ENCODE measurements at places on chromosomes 1 and 21.
A peak's percentile ranks its signal among the peaks of the same experiment; 100 is the strongest.

GRCh38 chr1:237098541-237098940, 56.6 kb downstream of the RYR2 start:
- peak; percentile 92 for ATAC-seq

DNA sequence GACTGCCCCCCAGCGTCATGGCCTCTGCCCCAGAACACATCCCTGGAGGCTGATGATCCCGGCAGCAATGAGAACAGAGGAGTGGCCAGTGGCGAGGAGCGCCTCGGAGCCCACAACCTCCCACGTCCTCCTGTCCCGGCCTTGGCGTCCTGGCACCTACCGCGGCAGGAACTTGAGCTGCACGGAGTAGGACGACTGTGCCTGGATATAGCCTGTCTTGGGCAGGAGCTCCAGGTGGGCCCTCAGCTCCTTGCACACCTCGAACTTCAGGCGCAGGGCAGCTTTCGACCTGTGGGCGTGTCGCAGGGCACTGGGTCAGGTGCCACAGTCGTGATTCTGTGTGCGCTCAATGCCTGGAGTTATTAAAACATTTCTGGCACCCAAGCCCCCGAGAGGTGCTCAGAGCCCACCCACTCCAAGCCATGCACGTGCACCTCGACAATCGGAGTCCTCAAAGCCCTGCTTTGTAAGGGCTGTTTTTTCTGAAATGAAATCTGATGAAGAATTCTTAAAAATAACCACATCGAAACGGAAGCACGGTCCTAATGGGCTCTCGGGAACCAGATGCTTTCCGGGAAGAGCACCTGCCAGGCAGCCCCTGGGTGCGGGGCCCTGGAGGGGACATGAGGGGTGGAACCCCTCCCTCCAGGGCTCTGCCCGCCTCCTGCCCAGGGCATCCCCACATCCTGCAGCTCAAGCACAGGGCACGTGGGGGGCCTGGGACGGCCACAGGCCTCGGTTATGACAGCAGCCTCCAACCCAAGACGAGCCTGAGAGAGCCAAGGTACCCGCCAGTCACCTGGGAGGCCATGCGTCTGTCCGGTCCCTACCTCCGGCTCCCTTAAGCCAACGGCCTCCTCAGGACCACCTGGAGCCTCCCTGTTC, 23.0 kb upstream of the TMEM52 start:
- ATAC-seq: no peak

DNA sequence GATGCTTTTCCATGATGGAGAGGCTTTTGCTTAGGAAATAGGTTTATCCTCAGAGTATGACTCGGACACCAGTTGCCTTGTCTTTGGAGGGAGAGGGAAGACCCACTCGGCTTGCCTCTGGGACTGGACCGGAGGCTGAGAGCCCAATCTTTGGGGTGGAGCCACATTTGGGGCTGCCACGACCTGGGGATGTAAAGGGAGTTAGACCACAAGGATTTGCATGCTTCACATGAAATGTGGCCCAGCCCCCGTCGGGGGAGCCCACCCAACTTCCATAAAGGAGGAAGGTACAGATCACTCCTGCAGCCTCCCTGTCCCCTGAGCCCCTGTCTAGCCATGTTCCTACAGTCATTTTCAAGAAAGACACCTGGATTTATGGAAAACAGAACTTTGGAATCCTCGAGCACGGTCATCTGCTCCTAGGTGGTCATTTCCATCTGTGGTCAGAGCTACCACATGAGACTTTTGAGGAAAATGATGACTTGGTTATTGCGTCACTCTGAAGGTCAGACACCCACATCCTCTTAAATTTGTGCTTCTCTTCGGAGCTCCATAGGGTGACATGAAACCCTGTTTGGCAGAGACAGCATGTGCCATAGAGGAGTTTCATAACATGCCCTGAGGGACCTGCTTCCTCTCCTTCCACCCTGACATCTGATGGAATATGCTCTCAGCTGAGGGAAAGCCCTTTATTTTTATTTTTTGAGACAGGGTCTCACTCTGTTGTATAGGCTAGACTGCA, 99.4 kb upstream of the SLC45A1 start:
- no peak for ATAC-seq

- ATAC-seq: no peak
Observed at GRCh38 chr1:177954076-177954475, 15.8 kb downstream of the SEC16B start.

GRCh38 chr21:32578107-32578691, 7.1 kb downstream of the TCP10L start:
- ATAC-seq: no peak

DNA sequence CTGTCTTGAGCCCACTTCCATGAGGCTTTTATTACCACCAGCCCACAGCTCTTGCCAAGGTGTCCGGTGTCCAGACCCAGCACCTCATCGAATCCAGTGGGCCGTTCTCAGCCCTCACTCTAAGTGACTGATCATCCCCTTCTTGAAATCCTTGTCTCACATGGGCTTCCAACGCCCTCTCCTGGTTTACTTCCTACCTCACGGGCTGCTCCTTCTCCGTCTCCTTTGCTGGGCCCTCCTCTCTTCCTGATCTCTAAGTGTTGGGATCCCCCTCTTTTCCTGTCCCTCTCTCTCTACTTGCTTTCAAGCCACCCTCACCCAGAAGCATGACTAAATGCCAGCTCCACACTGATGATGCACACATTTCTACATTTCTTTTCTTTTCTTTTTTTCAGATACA, 9.0 kb upstream of the RHBG start:
- peak; percentile 66 for ATAC-seq

GRCh38 chr21:35682904-35683549, 377.3 kb downstream of the SETD4 start:
- no peak for ATAC-seq

DNA sequence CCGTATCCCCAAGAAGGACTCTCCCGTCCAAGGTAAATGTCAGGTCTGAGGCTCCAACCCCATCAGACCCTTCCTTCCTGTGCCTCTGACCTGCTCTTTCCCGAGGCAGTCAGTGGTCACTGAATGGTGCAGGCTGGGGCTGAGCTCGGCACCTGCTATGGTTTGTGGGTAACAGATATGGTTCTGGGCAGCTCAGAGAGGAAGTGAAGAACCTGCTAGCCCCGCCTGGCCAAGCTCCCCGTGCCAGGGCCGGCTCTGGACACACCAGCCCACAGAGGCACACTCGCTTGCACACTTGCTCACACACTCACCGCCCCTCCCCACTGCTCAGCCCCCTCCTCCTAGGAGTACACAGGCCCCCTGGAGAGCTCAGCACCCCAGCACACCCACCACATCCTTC, 16.4 kb downstream of the NCMAP start:
- ATAC-seq: no peak

DNA sequence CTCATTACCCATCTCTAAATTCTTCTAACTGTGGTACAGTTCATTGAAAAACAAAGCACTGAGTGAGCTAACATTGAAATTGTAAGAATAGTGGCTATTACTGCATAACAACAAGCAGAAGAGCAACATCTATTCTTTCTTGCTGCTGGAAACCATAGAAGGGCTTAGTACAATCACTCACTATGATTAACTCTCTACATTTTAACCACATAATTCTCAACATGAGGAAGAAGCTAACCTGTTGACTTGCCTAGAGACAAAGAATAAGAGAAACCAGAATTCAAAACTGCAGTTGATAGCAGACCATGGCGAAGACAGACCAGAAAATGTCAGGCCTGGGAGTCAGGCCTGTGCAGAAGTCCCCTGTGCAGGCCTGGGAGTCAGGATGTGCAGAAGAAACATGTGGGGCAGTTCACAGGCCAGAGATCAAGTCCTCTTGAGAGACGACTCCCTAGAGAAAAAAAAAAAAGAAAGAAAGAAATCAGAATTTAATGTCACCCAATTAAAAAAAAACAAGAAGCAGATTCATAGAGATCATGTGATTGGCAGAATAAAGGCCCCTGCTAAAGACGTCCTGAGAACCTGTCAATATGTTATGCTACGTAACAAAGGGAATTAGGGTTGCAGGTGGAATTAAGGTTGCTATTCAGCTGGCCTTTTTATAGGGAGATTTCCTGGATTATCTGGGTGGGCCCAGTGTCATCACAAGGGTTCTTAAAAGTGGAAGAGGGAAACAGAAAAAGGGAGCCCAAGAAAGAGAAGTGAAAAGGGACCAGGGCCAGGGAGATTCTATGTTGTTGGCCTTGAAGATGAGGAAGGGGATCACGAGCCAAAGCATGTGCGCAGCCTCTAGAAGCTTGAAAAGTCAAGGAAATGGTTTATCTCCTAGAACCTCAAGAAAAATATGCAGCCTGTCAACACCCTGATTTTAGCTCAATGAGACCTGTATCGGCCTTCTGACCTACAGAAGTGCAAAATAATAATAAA, 94.9 kb downstream of the MRPL39 start:
- ATAC-seq: no peak

GRCh38 chr1:115170377-115170776, 81.1 kb upstream of the TSPAN2 start:
- no peak for ATAC-seq

- peak; percentile 35 for ATAC-seq
Observed at GRCh38 chr1:59976194-59977074, 49.9 kb upstream of the CYP2J2 start.

- no peak for ATAC-seq
Observed at GRCh38 chr21:39318091-39318959, 4.9 kb upstream of the BRWD1 start.

- no peak for ATAC-seq
Observed at GRCh38 chr1:212186427-212187207, 98.6 kb upstream of the PPP2R5A start.

- no peak for ATAC-seq
Observed at GRCh38 chr1:206860165-206860564, 5.3 kb upstream of the IL20 start.

GRCh38 chr1:174682419-174683008, 234.8 kb downstream of the GPR52 start:
- ATAC-seq: no peak

DNA sequence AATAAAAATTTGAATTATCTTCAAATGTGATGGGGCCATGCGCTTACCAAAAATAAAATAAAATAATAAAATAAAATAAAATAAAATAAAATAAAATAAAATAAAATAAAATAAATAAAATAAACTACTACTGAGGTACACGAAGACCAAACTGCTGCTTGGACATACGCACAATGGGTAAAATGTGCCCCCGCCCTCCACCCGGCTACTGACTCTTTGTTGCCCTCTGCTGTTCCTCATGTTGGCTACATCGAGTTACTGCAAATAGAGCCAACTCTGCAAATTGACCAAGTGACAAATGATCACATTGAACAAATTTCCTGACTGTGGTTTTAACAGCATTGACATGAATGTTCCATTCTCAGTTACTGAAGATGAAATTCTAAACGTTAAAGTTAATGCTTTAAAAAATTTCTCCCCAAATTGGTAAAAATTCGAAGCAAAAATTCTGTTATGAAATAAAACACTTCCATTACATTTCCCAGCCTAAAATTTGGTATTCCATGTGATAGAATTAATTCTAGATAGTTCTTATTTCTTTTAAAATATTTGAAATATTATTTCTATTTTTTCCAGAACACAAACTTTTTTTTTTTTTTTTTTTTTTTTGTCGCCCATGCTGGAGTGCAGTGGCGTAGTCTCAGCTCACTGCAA, 18.8 kb upstream of the MAP1LC3C start:
- ATAC-seq: no peak

DNA sequence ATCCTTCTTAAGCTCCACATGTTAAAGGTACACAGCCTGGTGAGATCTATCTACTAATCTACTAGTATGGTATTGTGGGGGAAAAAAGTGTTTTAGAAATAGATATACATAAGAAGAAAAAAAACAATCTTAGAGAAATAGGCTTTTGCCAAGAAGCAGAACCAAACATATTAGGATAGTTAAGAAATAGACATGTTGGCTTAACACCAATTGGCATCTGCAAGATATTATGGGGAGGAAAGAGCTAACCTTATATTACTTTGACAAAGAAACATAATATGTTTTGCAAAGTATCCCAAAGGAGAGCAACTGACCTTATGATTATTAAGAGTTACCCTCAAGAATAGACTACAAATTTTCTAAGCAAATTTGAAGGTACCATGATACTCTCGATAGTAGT, 202.9 kb downstream of the BRINP3 start:
- no peak for ATAC-seq

DNA sequence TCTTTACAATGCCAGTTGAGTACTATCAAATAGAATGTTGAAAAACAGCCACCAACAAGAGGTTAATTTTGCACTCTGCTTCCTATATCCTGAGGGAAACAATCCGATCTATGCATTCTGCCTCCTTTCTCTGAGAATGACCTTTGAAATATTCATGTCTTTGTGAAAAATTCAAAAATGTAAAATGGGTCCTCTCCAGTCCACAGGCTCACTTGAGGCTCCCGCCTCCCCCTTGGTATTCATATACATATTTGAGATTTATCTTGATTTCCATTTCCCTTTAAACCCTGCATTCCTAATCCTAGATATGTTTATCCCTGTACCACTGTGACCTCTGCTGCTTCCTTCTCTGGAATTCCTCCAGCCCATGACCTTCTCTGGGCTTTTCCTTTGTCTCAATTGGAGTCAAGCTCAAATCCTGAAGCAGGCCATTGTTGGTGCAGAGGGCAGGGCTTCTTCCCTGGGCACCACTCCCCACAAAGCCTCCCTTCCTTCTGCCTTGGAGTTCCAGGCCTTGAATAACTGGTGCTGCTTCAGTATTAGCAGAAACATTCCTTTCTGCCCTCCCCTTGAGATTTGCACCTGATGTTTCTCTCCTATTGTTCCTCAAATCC, 296.8 kb downstream of the PBX1 start:
- peak; percentile 63 for ATAC-seq

GRCh38 chr1:9454494-9455066, 84.7 kb upstream of the SLC25A33 start:
- ATAC-seq: no peak

DNA sequence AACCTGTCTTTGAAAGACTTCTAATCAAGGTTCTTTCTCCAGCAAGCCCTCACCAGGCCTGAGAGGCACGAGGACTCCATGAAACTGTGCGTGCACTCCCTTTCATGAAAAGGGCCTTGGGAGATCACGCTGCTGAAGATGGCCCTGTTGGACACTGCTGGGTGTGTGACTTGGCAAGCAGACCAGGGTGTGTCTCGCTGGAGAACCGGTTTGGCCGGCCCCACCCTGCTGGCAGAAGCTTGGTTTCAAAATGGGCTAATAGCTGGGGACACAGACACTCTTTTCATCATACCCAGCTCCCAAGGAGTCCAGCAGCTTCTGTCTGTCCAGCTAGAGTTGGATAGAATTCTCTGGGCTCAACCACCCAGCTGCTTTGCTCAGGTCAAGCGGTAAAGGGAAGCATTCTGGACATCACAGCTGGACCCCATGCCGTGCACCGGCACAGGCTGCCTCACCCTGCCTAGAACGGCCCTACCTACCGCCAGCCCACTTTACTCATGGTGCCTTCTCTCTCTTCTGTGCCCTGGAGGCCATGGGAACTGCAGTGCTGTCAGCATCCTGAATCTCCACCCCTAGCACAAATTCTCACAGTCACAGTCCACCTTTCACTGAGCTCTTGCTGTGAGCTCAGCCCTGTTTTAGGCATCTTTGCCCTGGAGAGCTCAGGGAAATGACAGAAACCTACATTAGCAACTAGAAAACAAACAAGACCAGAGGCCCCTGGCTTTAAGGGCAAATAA, 24.6 kb downstream of the PKP1 start:
- no peak for ATAC-seq

DNA sequence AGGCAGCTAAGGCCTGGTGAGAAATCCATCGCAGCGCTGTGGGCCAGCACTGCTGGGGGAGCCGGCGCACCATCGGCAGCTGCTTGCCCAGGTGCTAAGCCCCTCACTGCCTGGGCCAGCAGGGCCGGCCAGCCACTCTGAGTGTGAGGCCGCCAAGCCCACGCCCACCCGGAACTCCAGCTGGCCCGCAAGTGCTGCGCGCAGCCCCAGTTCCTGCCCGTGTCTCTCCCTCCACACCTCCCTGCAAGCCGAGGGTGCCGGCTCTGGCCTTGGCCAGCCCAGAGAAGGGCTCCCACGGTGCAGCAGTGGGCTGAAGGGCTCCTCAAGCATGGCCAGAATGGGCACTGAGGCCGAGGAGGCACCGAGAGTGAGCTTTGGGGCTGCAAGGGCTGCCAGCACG, 64.4 kb downstream of the EBNA1BP2 start:
- no peak for ATAC-seq

Measured in motor neuron (in vitro differentiated cells).